ENCODE measurements at places on chromosomes 12 and 14. TPM values are rescaled to one million over a fixed set of nuclear protein-coding genes. Genes with fewer than 3 reads are reported as not detected.
A peak's percentile ranks its signal among the peaks of the same experiment; 100 is the strongest.

CDCA3 gene
- 37.0 TPM for polyA plus RNA-seq

DNA sequence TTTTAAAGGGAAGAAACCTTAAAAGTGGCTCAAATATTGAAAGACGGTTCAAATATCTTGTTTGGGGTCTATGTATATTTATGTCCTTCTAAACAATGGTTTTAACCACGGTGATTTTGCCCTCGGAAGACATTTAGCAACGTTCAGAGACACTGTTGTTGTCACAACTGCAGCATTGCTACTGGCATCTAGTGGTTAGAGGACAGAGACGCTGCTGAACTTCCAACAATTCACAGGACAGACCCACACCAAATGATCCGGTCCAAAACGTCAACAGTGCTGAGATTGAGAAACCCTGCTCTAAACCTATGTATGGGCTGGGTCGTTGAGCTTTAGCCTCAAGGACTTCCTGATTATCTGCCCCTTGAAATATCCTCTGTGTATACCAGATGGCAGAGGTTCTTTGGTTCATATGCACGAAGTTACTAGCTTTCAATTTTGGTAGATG lies 1.7 kb downstream of the ANGEL1 start:
- DNase-seq, result no peak

DNA sequence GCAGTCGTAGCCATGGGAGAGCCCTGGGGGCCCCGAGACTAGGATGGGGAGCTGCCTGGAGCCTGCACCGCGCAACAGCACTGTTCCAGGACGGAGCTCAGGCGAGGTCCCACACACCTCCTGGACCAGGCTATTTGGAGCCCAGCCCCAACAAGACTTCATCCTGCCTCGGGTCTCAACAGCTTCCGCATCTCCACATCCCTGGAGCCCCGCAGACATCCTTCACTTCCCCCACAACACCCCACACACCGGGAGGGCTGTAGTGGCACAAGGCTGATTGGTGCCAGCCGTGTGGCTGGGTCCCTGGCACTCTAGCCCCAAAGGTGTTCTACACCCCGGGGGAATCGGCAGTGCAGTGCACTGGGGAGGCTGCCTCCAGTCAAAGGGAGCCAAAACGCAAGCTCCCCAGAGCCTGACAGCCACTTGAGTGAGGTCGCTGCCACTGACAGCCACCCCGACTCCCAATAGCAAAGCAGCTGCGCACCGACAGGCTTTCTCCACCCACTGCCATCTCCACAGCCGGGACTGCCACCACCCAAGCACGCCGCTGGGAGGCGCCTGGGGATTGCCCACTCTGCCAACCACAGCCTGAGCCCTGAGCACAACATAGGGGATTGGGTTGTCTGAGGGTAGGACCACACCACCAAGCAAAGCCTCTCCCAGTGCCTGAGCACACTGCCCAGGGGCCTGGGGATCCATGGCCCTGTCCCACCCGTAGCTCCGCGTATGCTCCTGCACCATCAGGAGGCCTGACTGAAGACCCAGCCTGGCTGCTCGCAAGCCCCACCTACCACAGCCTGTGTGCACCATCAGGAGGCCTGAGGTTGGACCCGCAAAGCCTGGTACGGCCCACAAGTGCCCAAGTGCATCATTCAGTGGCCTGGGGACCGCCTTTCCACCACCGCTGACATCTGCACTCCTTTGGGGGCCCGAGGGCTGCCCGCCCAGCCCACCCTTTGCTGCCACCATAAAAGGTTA lies 13.2 kb upstream of the KLRF1 start:
- DNase-seq, result no peak

- no peak for DNase-seq
Observed at GRCh38 chr14:51225751-51226150, 14.3 kb upstream of the TMX1 start.

ADAM21 gene
- polyA plus RNA-seq, result 0.27 TPM

SRRM4 gene
- not detected for polyA plus RNA-seq

C3AR1 gene
- polyA plus RNA-seq, result 3.7 TPM

CLEC9A gene
- 0.31 TPM for polyA plus RNA-seq

- no peak for DNase-seq
Observed at GRCh38 chr12:905261-906031, 44.0 kb downstream of the RAD52 start.

PDZRN4 gene
- polyA plus RNA-seq, result 8.0 TPM

- no peak for DNase-seq
Observed at GRCh38 chr12:5723711-5724252, 221.3 kb downstream of the ANO2 start.

PTGER2 gene
- 6.5 TPM for polyA plus RNA-seq

DNA sequence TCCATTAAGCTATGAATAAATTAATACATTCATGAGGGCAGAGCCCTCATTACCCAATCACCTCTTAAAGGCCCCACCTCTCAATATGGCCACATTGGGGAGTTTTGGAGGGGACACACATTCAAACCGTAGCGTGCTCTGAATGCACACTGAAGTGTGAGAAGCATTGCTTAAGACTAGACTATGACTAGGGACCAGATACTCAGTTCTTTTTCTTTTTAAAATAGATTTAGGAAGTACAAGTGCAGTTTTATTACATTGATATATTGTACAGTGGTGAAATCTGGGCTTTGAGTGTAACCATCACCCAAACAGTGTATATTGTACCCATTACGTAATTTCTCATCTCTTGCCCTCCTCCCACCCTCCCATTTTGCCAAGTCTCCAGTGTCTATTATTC lies 21.0 kb upstream of the JDP2 start:
- no peak for DNase-seq

- DNase-seq, result no peak
Observed at GRCh38 chr12:6335451-6336078, 6.3 kb downstream of the TNFRSF1A start.

GRCh38 chr12:7142809-7143465 lies 12.8 kb downstream of the CLSTN3 start:
- DNase-seq, result no peak

SERPINA9 gene
- polyA plus RNA-seq, result not detected

DNA sequence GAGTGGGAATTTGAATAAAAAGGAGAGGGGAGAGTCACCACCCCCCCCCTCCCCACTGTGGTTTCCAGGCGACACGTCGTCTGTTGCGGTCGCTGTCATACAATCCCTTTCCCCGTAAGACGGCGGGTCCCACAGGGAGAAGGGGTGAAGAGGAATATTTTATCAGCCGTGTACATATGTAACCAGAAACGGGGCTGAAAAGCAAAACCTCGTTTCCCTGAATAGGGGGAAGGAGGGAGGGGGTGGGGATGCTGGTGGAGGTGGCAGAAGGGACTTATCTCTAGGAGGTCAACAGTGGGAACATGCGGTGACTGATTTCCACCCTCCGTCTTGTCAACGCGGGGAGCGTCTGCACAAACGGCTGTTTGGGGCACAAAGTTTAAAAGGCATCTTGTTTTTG lies 171.4 kb downstream of the RBM19 start:
- no peak for DNase-seq

DNA sequence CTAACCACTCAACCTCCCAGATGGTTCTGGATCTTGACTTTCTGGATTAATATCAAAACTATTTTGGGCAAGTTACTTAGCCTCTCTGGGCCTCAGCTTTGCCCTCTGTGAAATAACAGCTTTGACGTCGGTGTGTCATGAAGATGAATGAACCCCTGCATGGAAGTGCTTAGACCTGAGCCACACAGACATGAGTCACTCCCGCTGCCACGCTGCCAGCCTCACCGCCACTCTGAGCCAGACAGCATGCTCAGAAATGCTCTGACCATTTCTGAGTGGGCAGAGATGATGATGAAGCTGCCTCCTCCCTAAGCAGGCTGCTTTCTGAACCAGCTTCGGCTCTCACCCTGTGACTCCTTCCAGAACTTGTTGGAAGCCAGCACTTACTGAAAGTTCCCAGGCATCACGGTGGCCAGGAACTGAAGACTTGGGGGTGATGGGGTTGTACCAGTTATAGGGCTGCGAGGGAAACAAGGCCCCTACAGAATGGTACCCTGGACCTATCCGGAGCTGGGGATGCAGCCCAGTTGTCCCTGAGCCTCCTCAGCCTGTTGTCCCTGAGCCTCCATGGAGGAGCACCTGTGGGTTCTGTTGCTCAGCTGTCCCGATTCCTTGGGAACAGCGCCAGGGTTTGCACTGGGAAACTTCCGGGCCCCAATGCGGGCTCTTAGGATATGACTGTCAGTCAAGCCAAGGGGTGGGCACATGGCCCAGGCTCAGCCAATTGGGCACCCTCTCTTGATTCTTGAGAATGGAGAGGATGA lies 2.0 kb upstream of the CCDC197 start:
- no peak for DNase-seq

- no peak for DNase-seq
Observed at GRCh38 chr12:42759622-42760273, 170.2 kb upstream of the PRICKLE1 start.

DNA sequence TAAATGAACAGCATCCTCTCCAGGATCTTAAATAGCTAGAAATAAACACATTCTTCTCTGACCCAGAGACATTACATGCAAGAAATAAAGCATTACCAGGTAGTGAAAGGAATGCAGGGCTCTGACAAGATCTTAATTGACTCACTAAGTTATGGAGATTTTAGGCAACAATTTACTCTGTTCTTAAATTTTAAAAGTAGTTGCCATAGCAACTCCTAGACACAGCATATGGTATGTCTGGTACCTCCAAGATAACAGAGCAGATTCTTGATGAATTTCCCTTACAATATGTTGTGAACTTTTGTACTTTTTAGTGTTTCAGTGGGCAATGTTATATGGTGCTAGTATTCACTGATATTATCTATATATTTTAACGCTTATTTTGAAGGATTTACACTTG lies 76.7 kb upstream of the G2E3 start:
- peak; percentile 3 for DNase-seq

DNA sequence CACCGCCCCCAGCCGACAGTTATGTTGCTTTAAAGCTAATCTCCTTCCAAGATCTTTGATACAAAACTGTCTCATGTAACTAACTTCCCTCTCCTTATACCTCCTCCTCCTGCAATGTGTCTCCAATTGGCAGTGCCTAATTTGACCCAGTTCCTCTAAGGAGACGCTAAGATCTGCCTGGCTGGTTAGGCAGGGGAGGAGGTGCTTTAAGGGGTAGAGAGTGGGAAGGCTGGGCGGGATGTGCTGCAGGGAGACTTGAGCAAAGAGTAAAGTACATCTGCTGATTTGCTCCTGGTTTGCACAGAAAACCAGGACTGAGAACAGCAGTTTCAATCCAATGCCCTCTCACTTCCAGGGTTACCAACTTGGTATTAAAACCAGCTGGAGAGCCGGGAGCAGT lies 7.4 kb upstream of the IKZF4 start:
- DNase-seq, result no peak

DNA sequence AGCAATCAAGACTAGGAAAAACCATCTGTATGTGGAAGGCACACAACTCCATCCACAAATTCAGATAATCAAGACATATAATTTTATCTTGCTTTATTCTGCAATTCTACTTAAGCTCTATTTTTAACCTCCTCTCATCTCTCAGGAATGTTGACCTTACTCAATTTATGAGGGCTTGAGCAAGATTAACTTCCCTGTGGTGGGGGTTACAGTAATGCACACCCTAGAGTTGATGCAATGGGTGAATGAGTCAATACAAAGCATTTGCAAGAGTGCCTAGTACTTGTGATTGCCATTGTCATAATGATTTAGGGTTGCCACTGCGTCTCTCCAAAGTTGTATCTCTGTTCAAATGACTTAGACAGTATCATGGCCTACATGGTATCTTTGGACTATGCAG lies 1598.4 kb upstream of the TMEM132C start:
- no peak for DNase-seq

PAX9 gene
- 0.30 TPM for polyA plus RNA-seq

TCL1B gene
- polyA plus RNA-seq, result not detected

DNA sequence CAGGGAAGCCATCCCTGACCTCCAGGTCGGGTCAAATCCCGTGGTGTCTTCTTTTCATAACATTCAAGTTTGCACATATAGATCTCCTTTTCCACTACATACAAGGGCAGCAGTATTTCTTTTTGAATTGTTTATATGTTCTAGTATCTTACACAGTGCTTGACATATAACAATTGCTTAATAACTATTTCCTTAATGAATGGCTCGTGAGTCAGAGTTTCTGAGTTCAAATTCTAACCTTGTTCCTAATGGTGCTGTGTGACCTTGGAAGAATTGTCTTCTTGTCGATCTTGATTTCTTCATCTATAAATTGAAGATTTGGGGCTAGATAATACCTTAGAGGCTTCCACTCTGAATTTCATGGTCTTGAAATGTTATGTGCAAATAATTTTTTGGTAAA lies 57.2 kb upstream of the PELI2 start:
- DNase-seq, result no peak

- no peak for DNase-seq
Observed at GRCh38 chr12:15563663-15564062, 225.5 kb downstream of the EPS8 start.

DNA sequence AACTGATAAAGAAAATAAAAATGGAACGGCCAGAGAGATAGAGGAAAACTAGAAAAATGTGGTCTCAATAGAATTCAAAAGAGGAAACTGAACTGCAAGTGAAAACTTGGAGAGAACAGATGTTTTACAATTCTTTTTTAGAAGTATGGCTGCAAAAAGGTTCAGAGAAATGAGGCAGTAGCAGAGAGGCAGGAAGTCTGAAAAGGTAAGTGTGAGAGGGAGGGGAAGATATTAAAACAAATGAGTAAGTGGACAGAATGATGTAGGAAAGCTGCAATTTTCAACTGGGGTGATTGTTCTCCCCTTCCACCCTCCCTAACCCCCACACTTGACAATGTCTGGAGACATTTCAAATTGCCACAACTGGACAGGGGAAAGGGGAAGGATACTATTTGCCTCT lies 12.9 kb downstream of the BTBD7 start:
- DNase-seq, result no peak

DNA sequence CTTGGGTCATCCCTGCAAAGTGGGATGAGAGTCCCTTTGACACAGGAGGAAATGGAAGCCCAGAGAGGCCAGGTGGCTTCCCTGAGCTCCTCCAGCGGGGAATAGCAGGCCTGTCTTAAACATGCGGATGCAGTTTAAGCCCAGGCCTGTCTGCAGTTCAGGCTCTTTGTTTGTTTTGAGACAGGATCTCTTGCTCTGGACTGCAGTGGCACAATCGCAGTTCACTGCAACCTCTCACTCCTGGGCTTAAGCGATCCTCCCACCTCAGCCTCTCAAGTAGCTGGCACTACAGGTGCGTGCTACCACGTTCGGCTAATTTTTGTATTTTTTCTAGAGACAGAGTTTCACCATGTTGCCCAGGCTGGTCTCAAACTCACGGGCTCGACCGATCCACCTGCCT lies 3.5 kb downstream of the TRPV4 start:
- no peak for DNase-seq

DNA sequence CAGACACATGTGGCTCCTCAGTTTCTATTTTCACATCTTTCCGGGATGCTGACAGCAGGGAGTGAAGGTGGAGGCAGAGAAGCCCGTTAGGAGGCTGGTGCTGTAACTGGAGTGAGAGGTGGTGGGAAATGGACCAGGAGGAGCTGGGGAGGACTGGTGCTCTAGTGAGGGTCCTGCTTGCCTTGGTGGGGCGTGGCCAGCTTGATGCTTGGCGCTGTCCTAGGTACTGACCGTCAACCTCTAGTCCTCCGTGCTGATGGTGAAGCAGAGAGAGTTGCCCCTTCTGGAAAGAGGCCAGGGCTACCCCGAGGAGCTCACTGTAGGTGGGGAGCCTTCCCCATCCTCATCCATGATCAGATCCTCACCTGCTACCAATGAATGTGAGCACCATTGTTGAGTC lies 1.4 kb downstream of the TRMT61A start:
- no peak for DNase-seq

All from renal pelvis (tissue), 12 donors.